ENCODE measurements at places on chromosomes 1 and 21.

- H3K4me3 ChIP-seq: no peak overlapping the region
- DNase-seq: peak; percentile 95
- no peaks in the 10 kb centered on the region for H3K27me3 ChIP-seq
- peaks cover 17% of the 10 kb centered on the region for H3K36me3 ChIP-seq
- H3K4me1 ChIP-seq: peaks cover 41% of the 10 kb centered on the region
These were observed 43.4 kb upstream of the PIGV start for GRCh38 chr1:26744075-26744959.

DNA sequence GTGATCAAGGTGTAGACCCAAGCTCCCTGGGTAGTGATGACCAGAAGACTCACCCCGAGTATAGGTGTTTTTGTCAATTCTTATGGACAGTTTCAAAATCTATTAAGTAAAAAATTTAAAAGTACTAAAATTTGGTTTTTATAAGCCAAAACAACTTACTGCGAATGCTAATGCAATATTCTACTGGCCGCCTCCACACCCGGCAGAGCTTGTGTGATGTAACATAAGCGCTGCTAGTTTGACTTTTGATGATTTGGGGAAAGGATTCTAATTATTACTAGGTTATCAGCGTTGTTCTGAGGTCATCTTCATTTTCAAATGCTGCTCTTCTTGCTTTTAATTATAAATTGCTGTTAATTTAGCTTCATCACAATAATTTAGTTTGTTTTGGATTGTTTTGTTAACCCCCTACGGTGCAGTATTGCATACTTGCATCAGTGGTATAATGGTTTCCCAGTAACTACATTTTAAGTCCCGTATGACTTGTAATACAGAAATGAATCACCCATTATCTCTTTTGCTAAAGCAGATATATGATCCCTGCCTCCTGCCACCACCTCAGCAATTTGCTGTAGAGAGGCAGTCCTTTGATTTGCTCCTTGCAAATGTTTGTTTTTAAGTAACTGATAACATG is 178.0 kb downstream of the SDCCAG8 start:
- peaks cover 9% of the 10 kb centered on the region for H3K36me3 ChIP-seq
- no peak overlapping the region for H3K4me3 ChIP-seq
- no peaks in the 10 kb centered on the region for H3K4me1 ChIP-seq
- H3K27ac ChIP-seq: no peak overlapping the region
- H3K27me3 ChIP-seq: no peaks in the 10 kb centered on the region
- DNase-seq: no peak

DNA sequence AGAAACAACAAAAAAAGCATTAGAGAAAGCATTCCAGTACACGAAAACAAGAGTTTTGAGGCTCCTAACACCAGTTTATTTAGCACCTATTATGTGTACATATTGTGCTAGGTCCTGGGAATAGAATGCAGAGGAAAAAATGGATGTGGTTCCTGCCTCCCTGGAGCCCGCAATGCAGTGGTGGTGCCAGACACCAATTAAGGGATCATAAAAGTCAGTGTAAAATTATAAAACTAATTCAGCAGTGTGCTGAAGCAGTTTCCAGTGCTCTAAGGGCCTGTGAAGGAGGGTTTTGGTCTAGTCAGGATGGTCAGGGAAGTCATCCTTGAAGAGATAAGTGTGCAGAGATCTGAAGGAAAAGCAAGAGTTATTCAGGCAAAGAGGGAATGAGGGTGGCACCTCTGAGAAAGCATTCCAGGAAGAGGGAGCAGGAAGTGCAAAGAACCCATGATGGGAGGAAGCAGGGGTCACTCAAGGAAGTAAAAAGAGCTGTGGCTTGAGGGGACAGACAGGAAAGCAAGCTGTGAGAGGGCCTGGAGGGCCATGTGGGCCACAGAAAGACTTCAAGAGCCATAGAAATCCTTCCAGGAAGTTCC is 65.2 kb upstream of the IFNLR1 start:
- no peaks in the 10 kb centered on the region for H3K36me3 ChIP-seq
- no peak overlapping the region for H3K27ac ChIP-seq
- H3K4me3 ChIP-seq: no peak overlapping the region
- no peaks in the 10 kb centered on the region for H3K27me3 ChIP-seq
- no peak for DNase-seq

GRCh38 chr1:31413405-31414001 is 490 bp downstream of the SERINC2 start:
- peaks cover 12% of the 10 kb centered on the region for H3K4me1 ChIP-seq
- DNase-seq: peak; percentile 19
- peak overlapping the region; percentile 78 for H3K4me3 ChIP-seq
- H3K27me3 ChIP-seq: no peaks in the 10 kb centered on the region
- no peak overlapping the region for H3K27ac ChIP-seq

- DNase-seq: no peak
- no peak overlapping the region for H3K27ac ChIP-seq
- H3K4me3 ChIP-seq: no peak overlapping the region
- no peaks in the 10 kb centered on the region for H3K4me1 ChIP-seq
- no peaks in the 10 kb centered on the region for H3K36me3 ChIP-seq
- no peaks in the 10 kb centered on the region for H3K27me3 ChIP-seq
These were observed 30.2 kb downstream of the OBSCN start for GRCh38 chr1:228238007-228238406.

- H3K4me3 ChIP-seq: no peak overlapping the region
- no peak overlapping the region for H3K27ac ChIP-seq
- H3K36me3 ChIP-seq: no peaks in the 10 kb centered on the region
- DNase-seq: no peak
- H3K27me3 ChIP-seq: no peaks in the 10 kb centered on the region
These were observed 90.2 kb upstream of the LPGAT1 start for GRCh38 chr1:211920602-211921226.

DNA sequence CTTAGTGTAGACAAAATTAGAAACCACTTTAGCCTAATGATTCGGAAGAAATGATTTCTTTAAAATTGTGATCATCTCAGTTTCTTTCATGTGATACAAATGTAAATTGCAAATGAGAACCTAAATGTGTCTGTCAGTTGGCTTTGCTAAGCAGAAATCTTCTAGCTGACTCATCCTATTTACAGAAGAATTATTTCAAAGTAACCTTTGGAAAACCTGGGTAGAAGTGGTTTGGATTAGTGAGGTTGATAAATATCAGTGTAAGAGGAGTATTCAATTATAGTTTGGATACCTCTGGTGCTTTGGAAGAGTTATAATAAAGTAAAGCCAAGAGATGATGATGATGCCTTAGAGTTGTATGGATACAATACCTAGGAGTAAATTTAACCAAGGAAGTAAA is 37.4 kb downstream of the CC2D1B start:
- H3K36me3 ChIP-seq: peaks cover 3% of the 10 kb centered on the region
- H3K4me3 ChIP-seq: no peak overlapping the region
- H3K4me1 ChIP-seq: no peaks in the 10 kb centered on the region
- no peaks in the 10 kb centered on the region for H3K27me3 ChIP-seq

GRCh38 chr1:89854140-89854539 is 33.3 kb downstream of the LRRC8D start:
- H3K4me1 ChIP-seq: no peaks in the 10 kb centered on the region
- no peaks in the 10 kb centered on the region for H3K27me3 ChIP-seq

DNA sequence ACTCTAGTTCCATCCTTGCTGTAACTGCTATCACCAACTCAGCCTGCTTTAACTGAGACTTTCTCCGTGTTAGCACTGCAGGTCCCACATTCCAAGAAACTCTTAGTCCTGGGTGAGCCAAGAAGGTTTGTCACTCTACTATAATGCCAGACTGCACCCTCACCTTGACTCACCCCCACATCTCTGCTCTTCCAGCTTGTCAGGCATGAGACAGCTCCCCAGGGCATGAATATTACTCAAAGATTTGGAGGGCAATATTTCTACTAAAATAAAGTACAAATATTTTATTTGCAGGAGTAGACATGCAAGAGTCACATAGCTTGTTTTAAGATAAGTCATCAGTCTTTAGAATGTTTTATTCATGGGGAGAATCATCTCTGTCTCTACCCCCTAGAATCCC is 110.2 kb downstream of the MATN1 start:
- no peak for DNase-seq
- no peaks in the 10 kb centered on the region for H3K4me1 ChIP-seq
- no peaks in the 10 kb centered on the region for H3K36me3 ChIP-seq

DNA sequence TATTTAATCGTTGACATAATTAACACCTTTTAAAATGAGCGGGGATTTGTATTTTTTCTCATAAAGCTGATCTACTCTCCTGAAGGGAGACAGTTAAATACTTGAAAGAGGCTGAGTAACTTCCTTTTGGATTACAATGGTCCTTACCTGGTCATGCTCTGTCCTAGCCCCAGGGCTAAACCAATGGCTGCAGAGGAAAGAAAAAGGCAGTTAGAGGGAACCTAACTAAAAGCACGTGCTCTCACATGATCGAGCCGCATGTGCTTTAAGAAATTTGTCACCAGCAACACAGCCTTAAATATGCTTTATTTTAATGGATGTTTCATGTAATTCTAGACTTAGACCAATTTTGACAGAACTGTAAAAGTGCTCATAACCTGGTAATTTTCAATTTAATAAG is 132.7 kb downstream of the GPATCH2 start:
- no peaks in the 10 kb centered on the region for H3K36me3 ChIP-seq
- H3K4me1 ChIP-seq: no peaks in the 10 kb centered on the region
- no peaks in the 10 kb centered on the region for H3K27me3 ChIP-seq
- DNase-seq: no peak

DNA sequence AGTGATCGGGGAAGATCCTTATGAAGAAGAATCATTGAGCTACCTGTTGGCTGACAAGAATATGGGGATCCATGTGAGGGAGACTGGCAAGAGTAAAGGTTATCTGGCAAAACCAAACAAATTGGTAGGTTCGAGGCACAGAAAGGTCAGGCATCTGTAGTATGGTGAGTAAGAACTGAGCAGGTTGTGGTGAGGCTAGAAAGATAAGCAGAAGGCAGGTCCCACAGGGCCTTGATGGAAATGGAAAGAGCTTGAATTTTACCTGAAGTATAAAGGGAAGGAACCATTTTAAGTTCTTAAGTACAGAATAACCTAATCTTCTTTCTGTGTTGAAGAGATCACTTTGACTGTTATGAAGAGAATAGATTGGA is 11.1 kb downstream of the PTPRC start:
- H3K27ac ChIP-seq: no peak overlapping the region
- H3K27me3 ChIP-seq: no peaks in the 10 kb centered on the region
- H3K4me1 ChIP-seq: no peaks in the 10 kb centered on the region
- DNase-seq: no peak
- no peaks in the 10 kb centered on the region for H3K36me3 ChIP-seq

DNA sequence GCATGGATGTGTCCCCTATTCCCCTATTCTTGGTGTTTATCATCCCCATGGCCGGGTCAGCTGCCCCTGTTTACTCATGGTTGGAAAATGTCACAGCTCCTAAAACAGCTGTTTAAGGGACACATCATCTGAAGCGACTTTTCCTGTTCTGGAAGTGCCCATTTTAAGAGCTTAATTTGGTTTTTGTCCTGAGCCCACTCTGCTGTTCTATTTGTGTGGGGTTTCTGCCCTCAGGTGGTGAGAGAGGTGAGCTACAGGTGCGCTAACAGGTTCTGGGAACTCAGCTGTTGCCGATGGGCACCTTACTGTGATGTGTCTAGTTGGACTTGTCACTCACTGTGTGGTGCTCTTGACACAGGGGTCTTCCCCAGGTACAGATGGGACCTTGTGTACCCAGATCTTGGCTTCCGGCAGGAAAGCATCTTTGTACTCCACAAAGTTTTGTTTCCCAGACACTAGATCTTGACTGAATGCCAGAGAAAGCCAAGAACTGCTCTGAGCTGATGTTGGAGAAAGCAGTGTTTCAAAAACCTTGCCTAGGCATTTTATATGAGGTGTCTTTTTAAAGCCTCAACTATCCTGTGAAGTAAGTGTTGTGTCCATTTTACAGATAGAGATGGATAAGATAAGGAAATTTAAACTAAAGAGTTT is 59.0 kb upstream of the CD1D start:
- H3K27ac ChIP-seq: no peak overlapping the region
- no peaks in the 10 kb centered on the region for H3K36me3 ChIP-seq
- H3K4me1 ChIP-seq: peaks cover 9% of the 10 kb centered on the region
- no peak overlapping the region for H3K4me3 ChIP-seq

DNA sequence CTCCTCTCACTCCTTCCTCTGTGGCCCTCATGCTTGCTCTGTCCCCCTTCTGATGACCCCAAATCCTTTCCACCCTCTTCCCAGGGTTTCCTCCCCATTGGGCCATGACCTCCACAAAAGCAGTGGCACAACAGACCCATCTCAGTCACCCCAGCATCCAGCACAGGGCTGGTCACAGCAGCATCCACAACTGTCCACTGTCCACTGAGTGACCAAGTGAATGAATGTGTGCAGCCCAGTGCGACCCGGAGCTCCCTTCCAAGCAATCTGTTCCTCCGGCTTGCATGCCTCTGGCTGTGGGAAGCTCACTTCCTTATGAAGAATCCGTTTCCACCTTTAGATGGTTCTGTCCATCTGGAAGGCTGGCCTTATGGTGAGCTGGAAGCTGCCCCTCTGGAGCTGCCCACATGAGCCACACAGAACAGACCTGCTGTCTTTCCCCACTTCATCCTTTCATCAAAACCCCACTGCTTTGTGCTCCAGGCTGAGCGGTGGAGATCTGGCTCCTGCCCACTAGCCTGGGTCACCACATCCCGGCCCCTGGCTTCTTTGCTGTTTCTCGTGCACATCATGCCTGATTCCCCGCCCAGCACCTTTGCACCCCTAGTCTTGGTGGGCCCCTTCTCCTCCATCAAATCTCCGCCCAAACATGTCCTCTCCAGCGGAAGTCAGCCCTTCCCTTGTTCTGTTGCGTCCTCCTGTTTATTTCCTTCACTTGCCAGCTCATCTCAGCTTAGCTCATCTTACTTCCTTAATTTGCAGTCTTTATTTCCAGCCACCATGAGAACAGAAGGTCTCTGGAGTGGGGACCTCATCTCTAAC is 56.4 kb downstream of the EDN2 start:
- H3K4me1 ChIP-seq: peaks cover 28% of the 10 kb centered on the region
- H3K36me3 ChIP-seq: no peaks in the 10 kb centered on the region
- DNase-seq: no peak
- no peak overlapping the region for H3K27ac ChIP-seq
- H3K27me3 ChIP-seq: no peaks in the 10 kb centered on the region

DNA sequence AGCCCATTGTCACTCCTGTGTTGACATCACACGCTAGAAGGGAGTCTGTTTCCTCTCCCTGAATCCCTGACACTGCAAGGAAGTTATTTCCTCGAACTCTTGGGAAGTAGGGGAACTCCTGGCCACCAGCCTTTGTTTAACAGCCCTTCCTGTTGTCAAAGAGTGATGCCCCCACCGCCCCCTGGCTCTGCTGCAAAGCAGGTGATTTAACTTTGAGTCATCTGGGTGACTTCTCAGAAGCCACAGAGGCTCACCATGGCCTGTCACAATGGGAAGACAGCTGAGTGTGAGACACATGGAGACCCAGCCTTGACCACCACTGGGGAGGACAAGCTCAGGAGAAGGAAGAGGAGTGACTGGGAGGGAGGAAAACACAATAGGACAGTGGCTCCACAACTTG is 182.8 kb downstream of the PSMG1 start:
- H3K27ac ChIP-seq: no peak overlapping the region
- no peaks in the 10 kb centered on the region for H3K36me3 ChIP-seq
- H3K4me1 ChIP-seq: peaks cover 4% of the 10 kb centered on the region
